ENCODE measurements at places on chromosomes 6 and 20. TPM values are rescaled to one million over a fixed set of nuclear protein-coding genes. Genes with fewer than 3 reads are reported as not detected.

Gene OPN5
- not detected for total RNA-seq

Gene ADGRG6
- total RNA-seq = 5.3 TPM

Gene SEL1L2
- total RNA-seq = 0.37 TPM

Gene SUMO4
- 0.73 TPM for total RNA-seq

Gene RSPH3
- total RNA-seq = 3.2 TPM

Gene VNN1
- total RNA-seq = not detected

Gene SLC24A3
- 4.7 TPM for total RNA-seq

Gene SLC22A3
- total RNA-seq = 2.2 TPM

Gene MRPS26
- 110 TPM for total RNA-seq

Gene DSP
- total RNA-seq = 77.0 TPM

Gene CFAP206
- total RNA-seq = not detected

Gene RAB32
- 5.1 TPM for total RNA-seq

Gene POM121L2
- total RNA-seq = 0.16 TPM

Gene LAMA2
- total RNA-seq = 6.4 TPM

Gene NNAT
- 59.8 TPM for total RNA-seq

Gene EXOC2
- 40.2 TPM for total RNA-seq

Gene MAD2L1BP
- 31.6 TPM for total RNA-seq

Gene TLDC2
- 0.17 TPM for total RNA-seq

Gene ACTR5
- 11.5 TPM for total RNA-seq

Gene SLC22A16
- total RNA-seq = 0.34 TPM

Gene WFDC6
- not detected for total RNA-seq

Gene PKIB
- total RNA-seq = 24.6 TPM

Gene GFRA4
- total RNA-seq = not detected

Gene TGM3
- total RNA-seq = 0.07 TPM

Gene FKBP1C
- total RNA-seq = not detected

Gene SULF2
- total RNA-seq = 37.5 TPM

Gene HAO1
- total RNA-seq = 0.09 TPM

Gene FAM162B
- 1.6 TPM for total RNA-seq

Gene PLA2G7
- total RNA-seq = 2.4 TPM

Gene FAM217A
- total RNA-seq = not detected

Gene FLOT1
- total RNA-seq = 121 TPM

Gene CHRNA4
- total RNA-seq = 5.7 TPM

Gene ZKSCAN3
- 8.4 TPM for total RNA-seq

Gene PTPRT
- total RNA-seq = 1.1 TPM

Gene PLN
- total RNA-seq = not detected

Gene POPDC3
- 2.7 TPM for total RNA-seq

Gene ETV7
- total RNA-seq = 1.4 TPM

Gene EYA2
- total RNA-seq = 1.5 TPM

Gene CGAS
- 6.4 TPM for total RNA-seq

Gene LEMD2
- total RNA-seq = 46.6 TPM

Gene C6orf58
- total RNA-seq = not detected

Gene THBS2
- total RNA-seq = 33.5 TPM

All from WTC11 (cell line).